ENCODE measurements at places on chromosomes 12 and 14. TPM values are rescaled to one million over a fixed set of nuclear protein-coding genes. Genes with fewer than 3 reads are reported as not detected.

DNA sequence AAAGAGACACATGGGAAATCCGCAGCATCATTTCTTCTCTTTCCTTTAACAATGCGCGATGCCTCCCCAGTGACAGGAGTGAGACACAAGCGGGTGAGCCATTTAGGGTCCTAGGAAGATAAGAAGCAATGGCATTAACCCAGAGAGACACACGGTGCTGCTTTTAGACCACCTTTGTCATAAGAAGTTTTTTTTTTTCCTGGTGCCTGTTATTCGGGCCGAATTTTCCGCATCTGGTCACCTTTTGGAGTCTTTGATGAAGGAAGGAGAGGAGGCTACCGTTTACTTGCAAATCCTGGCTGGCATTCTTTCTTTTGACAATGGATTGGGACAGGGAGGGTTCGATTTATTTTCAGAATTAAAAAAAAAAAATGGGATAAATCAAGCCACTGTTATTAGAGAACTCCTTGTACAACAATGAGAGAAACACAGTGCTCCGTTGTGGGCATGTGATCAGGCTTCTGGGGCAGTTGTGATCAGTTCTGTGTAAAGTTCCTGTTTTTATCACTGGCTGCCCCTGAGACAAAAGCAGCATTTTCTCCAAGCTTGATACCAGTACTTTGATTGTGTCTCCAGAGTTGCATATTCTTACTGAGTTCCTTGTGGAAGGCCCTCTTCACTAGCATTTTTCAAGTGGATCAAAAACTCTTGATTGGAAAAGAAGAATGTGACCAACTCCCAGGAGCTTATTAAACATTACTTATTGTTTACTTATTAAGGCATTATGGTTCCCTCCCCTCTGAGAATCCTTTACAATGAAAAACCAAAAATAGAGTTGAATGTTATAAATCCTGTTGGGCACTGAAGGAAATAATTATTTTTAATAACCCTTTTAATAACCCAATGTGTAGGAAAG lies 1.1 kb downstream of the DIP2B start:
- H3K36me3 ChIP-seq, result no peaks in the 10 kb centered on the region
- peak; percentile 32 for DNase-seq
- no peaks in the 10 kb centered on the region for H3K27me3 ChIP-seq
- H3K4me1 ChIP-seq, result peaks cover 54% of the 10 kb centered on the region

GRCh38 chr14:56217380-56218045 lies 99.3 kb downstream of the PELI2 start:
- H3K27me3 ChIP-seq, result no peaks in the 10 kb centered on the region
- H3K4me3 ChIP-seq, result no peak overlapping the region
- peaks cover 7% of the 10 kb centered on the region for H3K4me1 ChIP-seq
- DNase-seq, result no peak
- H3K27ac ChIP-seq, result no peak overlapping the region

- peak overlapping the region; percentile 77 for H3K27ac ChIP-seq
- DNase-seq, result no peak
- no peak overlapping the region for H3K4me3 ChIP-seq
- H3K4me1 ChIP-seq, result no peaks in the 10 kb centered on the region
- H3K36me3 ChIP-seq, result no peaks in the 10 kb centered on the region
- H3K27me3 ChIP-seq, result no peaks in the 10 kb centered on the region
Observed at GRCh38 chr14:100069161-100069800, 4.1 kb downstream of the EVL start.

DNA sequence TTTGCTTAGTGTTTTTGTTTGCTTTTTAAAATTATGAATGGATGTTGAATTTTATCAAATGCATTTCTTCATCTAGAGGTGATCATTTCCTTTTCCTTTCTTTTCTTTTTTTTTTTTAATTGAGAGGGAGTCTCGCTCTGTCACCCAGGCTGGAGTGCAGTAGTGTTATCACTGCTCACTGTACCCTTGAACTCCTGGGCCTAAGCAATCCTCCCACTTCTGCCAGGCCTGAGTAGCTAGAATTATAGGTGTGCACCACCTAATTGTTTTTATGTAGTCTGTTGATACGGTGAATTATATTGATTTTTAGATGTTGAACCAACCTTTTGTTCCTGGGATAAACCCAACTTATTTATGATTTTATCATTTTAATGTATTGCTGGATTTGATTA lies 1.5 kb upstream of the CDKL1 start:
- H3K4me1 ChIP-seq, result peaks cover 25% of the 10 kb centered on the region
- no peaks in the 10 kb centered on the region for H3K36me3 ChIP-seq

GRCh38 chr14:76292561-76292960 lies 83.4 kb upstream of the ESRRB start:
- H3K36me3 ChIP-seq, result no peaks in the 10 kb centered on the region
- H3K4me3 ChIP-seq, result no peak overlapping the region
- no peak for DNase-seq
- H3K4me1 ChIP-seq, result no peaks in the 10 kb centered on the region
- H3K27me3 ChIP-seq, result no peaks in the 10 kb centered on the region
- no peak overlapping the region for H3K27ac ChIP-seq

DNA sequence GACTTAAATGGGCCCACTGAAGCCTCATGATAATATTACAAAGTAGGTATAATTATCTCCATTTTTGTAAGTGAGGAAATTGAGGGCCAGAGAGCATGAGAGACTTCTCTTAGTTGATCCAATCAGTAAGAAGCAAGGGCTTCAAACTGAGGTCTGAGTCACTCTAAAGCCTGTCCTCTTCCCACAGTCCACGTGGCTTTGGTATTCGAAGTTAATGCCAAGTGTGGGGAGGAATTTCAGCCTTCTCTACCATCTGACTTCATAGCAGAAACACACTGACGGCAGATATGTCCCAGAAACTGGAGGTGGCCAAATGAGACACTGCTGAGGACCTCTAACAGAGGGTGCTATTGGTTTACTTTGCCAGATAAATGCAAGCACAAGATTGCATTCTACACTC lies 114.4 kb upstream of the OVCH1 start:
- H3K27me3 ChIP-seq, result no peaks in the 10 kb centered on the region
- no peak for DNase-seq
- H3K4me3 ChIP-seq, result no peak overlapping the region
- H3K36me3 ChIP-seq, result no peaks in the 10 kb centered on the region

- peaks cover 15% of the 10 kb centered on the region for H3K27me3 ChIP-seq
- no peaks in the 10 kb centered on the region for H3K4me1 ChIP-seq
- no peak overlapping the region for H3K4me3 ChIP-seq
- H3K36me3 ChIP-seq, result no peaks in the 10 kb centered on the region
- DNase-seq, result no peak
- H3K27ac ChIP-seq, result no peak overlapping the region
Observed at GRCh38 chr12:13273850-13274249, 77.3 kb downstream of the EMP1 start.

DNA sequence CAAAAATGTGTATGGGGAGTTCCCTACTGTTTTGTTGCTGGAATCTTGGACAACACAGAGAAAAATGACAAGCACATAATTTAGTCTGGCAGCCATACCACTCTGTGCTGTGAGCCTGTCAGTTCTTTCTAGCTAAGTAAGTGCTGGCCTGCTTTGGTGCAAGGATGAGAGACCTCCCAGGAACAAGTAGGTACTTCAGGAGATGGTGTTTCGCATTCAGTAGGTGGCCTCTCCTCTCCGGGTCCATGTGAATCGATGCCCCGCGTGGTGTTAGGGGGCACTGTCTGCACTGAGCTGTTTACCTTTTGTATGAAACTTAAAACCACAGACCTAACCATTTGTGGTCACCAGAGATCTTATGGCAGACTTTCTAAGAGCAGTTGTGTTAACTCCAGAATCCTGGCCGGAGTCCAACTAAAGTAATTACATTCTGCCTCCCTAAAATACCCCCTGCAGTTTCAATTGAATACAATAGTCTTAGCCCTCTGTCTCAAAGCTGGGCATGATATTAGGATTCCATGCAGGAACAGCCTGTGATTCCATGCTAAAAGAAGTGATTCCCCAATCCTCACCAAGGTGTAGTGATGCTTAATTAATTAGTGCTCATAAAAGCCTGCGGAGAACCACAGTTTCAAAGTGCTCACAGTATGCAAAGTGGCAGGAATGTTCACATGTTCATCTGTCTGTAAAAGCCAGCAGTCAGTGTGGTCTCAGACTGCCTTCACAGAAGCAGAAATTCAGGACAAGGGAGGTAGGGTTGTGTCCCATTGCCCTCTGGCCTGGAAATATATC lies 64.2 kb downstream of the LLPH start:
- H3K27me3 ChIP-seq, result peaks cover 16% of the 10 kb centered on the region
- H3K4me1 ChIP-seq, result no peaks in the 10 kb centered on the region
- no peaks in the 10 kb centered on the region for H3K36me3 ChIP-seq
- H3K27ac ChIP-seq, result no peak overlapping the region
- no peak for DNase-seq

DNA sequence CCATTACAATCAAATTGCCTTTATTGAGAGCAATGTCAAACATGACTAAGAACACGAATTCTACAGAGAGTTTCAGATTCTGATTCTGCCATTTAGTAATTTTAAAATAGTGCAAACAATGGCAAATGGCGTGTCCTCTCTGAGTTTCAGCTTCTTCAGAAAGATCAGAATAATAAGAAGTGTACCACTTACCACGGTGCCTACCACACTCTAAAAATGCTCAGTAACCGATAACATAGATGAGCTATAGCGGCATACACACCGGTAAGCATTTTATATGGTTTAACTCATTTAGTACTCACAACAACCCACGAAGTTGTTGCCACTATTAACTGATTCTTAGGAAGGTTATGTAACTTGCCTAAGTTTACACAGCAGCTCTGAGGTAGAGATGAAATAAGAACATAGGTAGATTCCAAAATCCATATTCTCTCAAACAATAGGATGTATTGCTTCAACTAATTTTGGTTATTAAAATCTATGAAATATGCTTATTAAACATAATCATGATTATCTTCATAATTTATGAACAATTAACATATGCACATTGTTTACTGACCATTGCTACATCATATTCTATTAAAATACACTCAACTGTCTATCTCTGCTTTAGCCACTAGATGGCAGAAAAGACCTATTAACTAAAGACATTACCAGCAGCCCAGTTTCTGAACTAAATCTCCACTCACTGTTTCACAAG lies 38.3 kb downstream of the SLC6A15 start:
- H3K36me3 ChIP-seq, result no peaks in the 10 kb centered on the region
- H3K4me1 ChIP-seq, result no peaks in the 10 kb centered on the region
- no peak for DNase-seq
- no peak overlapping the region for H3K27ac ChIP-seq
- no peak overlapping the region for H3K4me3 ChIP-seq

GRCh38 chr14:105060751-105061427 lies 4.3 kb downstream of the GPR132 start:
- H3K27me3 ChIP-seq, result no peaks in the 10 kb centered on the region
- no peak overlapping the region for H3K4me3 ChIP-seq
- peak overlapping the region; percentile 74 for H3K27ac ChIP-seq
- no peaks in the 10 kb centered on the region for H3K4me1 ChIP-seq
- no peaks in the 10 kb centered on the region for H3K36me3 ChIP-seq

GRCh38 chr12:9750276-9751203 lies 10.2 kb downstream of the CD69 start:
- peak; percentile 31 for DNase-seq
- no peaks in the 10 kb centered on the region for H3K4me1 ChIP-seq
- peak overlapping the region; percentile 19 for H3K27ac ChIP-seq

- DNase-seq, result no peak
- no peaks in the 10 kb centered on the region for H3K27me3 ChIP-seq
- no peaks in the 10 kb centered on the region for H3K36me3 ChIP-seq
- H3K4me3 ChIP-seq, result no peak overlapping the region
Observed at GRCh38 chr14:101834800-101835547, 73.5 kb downstream of the PPP2R5C start.

DNA sequence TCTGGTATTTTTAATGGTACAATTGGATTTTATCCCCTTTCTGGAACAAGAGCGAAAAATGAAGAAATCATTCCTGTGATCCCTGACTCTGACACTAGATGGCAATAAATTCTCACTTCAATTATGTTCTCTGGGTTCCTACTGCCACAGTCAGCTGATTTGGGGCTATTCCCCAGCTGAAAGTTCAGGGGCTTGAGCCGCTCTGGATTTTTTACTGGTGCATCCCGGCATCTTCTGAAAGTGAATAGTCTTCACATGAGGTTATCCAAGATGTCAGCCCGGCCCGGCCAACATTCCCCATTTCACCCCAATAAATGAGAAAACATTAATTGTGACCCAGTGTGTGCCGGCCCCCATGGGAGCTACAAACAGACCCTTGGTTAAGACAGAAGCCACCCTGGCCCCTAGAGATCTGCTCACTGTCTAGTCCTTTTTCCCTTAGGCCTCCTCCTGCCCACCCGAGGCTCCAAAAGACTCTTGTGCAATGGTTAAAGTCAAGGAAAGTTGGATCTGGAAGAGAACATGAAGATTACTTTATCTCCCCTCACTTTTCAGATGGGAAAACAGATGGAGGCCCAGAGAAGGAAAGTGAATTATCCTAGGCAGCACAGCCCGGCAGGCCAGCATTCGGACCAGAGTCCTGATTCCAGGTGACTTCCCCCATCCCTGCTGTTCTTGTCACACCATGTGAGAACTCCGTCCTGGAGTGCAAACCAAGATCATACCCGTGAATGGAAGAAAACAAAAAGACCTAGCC lies 20.8 kb downstream of the CKAP4 start:
- peak overlapping the region; percentile 25 for H3K27ac ChIP-seq
- H3K36me3 ChIP-seq, result no peaks in the 10 kb centered on the region
- no peaks in the 10 kb centered on the region for H3K4me1 ChIP-seq
- DNase-seq, result no peak
- H3K27me3 ChIP-seq, result no peaks in the 10 kb centered on the region

- H3K27me3 ChIP-seq, result no peaks in the 10 kb centered on the region
- no peak overlapping the region for H3K27ac ChIP-seq
- no peaks in the 10 kb centered on the region for H3K4me1 ChIP-seq
- no peak overlapping the region for H3K4me3 ChIP-seq
- no peaks in the 10 kb centered on the region for H3K36me3 ChIP-seq
Observed at GRCh38 chr12:32005496-32006125, 46.4 kb downstream of the RESF1 start.

DNA sequence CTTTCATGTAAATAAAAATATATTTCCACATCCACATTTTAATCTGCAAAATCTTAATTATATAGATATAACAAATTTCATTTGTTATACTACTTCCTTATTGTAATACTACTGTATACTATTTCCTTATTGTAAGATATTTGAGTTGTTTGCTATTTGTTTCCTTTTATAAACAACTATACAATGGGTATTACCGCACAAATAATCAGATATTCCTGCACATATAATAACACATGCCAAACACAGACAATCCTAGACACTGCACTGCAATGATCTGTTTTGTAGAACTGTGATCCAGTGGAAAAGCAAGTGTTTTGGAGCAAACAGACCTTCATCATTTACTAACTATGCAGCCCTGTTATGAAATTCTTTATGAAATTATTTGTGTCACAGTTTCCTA lies 30.5 kb downstream of the PRKD1 start:
- H3K36me3 ChIP-seq, result no peaks in the 10 kb centered on the region
- no peak overlapping the region for H3K4me3 ChIP-seq
- H3K27ac ChIP-seq, result no peak overlapping the region

KCNC2 gene
- total RNA-seq, result not detected

GPN3 gene
- total RNA-seq, result 8.8 TPM

AKAP5 gene
- 1.1 TPM for total RNA-seq

SERPINA6 gene
- total RNA-seq, result 0.48 TPM

PLD4 gene
- 1.1 TPM for total RNA-seq

CBLN3 gene
- 0.79 TPM for total RNA-seq

SLC5A8 gene
- not detected for total RNA-seq

DAO gene
- total RNA-seq, result not detected

LTBP2 gene
- 9.7 TPM for total RNA-seq

EXOC3L4 gene
- 15.2 TPM for total RNA-seq
